Stimulated activated CD4-positive, alpha-beta T cell treated with anti-CD3 and anti-CD28 coated beads, Interleukin-4, amount 100 ng/mL, for 48 hours (primary cell): ENCODE measurements at places on chromosomes 11 and 22.

- DNase-seq, result no peak
Measured at GRCh38 chr11:8049084-8049483, 31.9 kb upstream of the TUB start.

GRCh38 chr22:37362621-37363020 lies 64.7 kb downstream of the ELFN2 start:
- DNase-seq, result no peak

DNA sequence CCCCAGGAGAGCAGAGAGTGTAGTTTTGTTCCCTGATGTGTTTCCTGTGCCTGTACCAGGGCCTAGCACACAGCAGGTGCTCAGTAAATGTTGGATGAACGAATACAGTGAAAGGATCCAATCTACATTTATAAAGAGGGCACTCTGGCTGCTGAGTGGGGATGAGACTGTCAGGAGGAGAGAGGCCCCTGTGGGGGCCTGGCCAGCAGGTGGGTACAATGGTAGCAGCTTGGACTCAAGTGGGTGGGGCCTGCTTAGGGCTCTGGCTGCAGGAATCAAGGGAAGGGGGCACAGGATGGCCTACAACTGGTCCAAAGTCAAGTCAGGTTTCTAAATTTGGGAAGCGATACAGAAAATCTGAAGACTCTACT lies 156.6 kb upstream of the GRK3 start:
- no peak for DNase-seq

- DNase-seq, result no peak
Measured at GRCh38 chr22:35630387-35630793, 13.3 kb upstream of the MB start.

DNA sequence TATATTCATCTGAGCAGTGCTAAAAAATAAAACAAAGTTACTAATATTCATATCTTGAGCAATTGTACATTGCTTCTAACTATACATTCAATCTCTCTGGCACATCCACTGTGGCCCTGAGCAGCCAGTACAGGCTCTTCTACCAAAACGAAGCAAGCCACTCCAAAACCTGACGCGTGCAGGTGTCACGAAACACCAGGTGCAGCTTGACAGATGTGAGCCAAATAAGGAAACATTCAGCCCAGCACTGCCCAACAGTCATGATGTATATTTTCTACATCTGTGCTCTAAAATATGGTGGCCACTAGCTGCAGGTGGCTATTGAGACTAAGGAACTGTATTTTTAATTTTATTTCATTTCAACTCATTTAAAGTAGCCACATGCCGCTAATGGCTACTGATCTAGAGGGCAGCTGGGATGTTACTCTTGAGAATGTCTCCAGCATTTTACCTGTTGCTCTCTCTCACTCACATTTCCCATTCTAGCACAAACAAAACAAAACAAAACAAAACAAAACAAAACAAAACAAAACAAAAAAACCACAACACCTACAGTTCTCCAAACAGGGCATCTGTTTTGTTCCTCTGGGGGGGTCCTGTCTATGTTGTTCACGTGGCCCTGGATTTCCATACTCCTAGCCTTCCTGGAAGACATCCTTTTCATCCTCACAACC lies 77.7 kb downstream of the LARGE1 start:
- DNase-seq, result no peak

DNA sequence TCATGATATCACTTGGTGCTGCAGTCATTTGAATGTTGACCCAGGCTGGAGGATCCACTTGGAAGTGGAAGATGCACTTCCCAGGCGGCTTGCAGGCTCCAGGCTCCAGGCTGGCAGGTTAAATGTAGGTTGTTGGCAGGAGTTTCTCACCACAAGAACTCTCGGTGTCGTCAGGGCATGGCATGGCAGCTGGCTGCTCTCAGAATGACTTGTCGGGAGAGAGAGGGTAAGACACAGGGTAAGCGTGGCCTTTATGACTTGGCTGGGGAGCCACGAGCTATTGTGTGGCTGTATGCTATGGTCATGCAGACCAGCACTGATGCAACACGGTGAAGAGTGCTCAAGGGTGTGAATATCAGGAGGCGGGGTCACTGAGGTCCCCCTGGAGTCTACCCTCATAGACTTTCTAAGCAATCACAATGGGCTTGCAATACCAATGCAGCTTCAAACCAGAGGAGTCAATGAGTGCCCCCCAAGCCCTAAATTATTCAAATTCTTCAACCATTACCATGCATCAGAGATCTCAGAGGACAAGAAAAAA lies 1027.7 kb downstream of the OPCML start:
- no peak for DNase-seq

DNA sequence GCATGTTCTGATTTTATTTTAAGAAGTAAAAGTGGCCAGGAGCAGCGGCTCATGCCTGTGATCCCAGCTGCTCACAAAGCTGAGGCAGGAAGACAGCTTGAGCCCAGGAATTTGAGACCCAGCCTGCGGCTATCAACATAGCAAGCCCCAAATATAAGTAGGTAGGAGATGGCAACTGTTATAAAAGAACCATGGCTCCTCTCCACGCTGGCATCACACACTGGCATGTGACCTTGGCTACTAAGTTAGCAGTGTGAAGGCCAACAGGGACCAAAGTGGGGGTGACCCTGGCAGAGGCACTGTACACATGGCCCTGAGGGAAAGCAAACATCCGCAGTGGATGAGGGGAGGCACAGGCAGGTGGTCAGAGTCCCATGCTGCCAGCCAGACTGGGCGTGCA lies 33.0 kb downstream of the TPST2 start:
- DNase-seq, result no peak

- DNase-seq, result no peak
Measured at GRCh38 chr22:49213731-49214352, 613.8 kb downstream of the BRD1 start.

DNA sequence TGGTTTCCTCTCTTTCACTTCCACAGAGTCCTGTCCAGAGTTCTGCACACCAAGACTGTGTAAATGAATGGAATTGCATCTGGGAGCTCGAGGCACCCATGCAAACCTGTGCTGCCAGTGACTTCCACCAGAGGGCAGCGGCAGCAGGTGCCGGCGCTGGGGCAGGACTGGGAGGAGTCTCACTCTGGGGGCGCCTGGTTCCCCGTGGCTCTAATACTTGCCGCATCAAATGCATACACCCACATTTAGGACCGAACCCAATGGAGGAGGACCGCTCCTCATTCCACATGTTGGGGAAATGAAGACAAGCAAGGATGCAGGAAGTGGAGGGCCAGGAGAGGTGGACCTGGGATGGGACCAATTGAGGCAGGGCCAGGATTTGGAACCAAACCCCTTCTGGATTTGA lies 1.1 kb upstream of the CD6 start:
- DNase-seq, result peak; percentile 74

- no peak for DNase-seq
Measured at GRCh38 chr11:17401841-17402240, 13.4 kb upstream of the KCNJ11 start.

GRCh38 chr11:34886609-34887008 lies 29.6 kb downstream of the APIP start:
- DNase-seq, result no peak

DNA sequence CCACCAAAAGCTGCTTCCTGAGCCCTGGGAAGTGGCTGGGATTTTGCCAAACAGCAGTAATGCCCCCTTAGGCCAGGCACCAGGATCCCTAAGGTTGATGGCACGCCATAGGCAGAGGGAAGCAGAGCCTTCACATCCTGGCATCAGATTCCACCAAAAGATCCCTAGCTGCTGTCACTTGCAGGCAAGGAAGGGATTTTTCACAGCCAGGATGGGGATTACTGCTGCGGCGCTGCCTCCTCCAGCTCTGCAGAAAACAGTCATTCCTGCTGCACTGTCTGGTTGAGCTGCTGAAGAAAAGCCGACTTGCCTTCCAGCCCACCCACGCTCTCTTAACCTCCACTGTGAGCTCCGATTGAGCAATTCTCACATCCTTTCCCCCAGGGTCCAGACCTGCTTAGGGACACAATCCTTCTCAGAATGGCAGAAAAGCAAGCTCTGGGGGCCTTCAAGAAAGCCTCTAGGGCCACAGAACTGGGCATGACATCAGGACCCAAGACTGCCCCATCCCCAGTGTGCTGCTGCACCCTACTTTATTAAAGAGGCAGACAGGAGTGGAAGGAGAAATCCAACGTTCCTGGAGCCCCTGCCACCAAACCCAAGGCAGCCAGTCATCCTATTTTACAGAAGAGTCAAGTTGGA lies 19.9 kb downstream of the SYN3 start:
- DNase-seq, result no peak

GRCh38 chr11:61820174-61820573 lies 3.4 kb upstream of the FADS1 start:
- DNase-seq, result no peak

- no peak for DNase-seq
Measured at GRCh38 chr11:16225623-16226022, 130.7 kb downstream of the SOX6 start.

DNA sequence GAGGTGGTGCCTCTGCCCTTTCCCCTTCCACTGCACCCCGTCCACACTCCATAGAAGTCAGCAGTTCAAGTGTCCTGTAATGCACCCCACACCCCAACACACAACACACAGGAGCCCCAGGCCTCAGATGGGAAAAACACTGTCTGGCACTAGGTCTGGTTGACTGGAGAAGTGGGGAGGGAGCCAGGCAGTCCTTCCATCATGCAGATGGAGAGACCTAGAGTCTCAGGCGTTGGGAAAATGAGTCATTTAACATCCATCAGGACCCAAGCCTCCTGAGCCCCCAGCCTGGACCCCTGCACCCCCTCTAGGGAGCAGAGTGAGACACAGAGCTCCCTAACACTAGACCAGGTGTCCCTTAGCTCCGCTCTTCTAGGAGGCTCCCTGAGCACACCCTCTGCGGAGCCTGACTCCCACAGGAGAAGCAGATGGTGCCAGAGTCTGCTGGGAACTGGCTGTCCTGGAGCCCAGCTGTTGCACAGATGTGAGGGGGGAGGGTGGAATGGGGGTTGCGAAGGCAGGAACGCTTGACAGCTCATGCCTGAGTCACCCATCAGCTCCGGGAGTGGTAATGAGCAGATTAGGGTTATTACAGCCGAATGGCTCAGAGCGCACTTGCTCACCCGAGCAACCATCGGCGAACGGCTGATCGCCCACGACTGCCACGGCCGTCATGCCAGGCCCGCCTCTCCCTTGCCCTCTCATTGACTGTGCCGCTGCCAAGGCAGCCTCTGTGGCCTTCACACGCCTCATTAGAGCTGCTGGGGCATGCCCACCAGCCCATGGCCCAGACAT lies 22.1 kb upstream of the SYT7 start:
- DNase-seq, result no peak

DNA sequence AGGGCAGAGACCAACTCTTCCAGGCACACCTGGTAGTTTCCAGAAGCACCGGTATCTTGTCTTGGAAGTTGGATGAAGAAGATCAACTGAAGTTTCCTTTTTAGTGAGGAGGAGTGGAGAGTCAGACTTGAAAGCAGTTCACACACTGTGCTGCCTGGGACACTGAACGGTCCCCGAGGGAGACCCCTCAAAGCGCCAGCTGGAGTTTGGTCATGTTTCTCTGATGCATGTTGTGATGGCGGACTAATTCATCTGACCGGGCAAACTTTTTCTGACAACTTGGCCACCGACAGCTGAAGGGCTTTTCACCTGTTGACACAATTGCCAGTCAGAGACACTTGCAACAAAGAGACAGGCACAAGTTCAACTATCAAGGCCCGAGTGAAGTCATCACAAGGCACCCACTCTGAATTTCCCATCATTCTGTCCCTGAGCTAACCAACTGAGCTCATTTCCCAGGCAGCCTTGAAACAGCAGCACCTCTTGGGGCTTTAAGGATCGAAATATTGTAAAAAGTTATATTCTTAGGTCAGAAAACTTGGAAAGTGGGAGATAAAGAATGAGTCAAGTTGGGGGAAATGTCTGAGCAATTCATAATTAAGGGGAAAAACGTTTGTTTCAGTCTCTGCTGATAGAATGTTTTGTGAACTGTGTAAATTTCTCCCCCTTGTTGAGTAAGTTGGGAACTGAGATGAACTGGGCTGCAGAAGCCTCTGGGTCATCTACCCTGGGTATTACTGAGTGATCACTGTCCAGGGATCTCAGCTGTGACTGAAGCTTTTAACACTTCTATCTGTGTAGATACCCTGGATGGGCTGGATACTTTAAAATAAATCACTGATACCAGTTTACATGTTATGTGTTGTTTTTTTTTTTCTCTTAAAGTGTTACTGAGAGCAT lies 46.2 kb downstream of the WT1 start:
- DNase-seq, result no peak

- DNase-seq, result no peak
Measured at GRCh38 chr22:28043266-28043665, 124.2 kb upstream of the PITPNB start.

- DNase-seq, result no peak
Measured at GRCh38 chr11:65156256-65156655, 13.8 kb upstream of the SPDYC start.

DNA sequence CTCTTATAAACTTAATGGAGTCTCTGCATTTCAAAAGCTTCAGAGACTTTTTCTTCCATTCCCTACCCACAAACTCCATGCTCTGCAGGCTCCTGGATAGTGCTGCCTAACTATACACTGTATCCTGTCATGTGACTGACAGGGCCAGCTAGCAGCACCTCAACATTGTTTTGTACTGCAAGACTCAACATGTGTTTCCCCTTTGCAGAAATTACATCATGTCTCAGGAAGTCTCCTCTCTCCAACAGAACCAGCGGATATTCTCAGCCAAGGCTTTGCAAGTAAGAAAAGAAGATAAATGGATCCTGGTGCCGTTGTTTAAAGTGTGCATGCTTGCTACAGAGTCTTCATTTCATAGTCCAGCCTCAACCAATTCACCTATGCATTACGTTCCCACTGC lies 164.0 kb upstream of the UBASH3B start:
- DNase-seq, result no peak

DNA sequence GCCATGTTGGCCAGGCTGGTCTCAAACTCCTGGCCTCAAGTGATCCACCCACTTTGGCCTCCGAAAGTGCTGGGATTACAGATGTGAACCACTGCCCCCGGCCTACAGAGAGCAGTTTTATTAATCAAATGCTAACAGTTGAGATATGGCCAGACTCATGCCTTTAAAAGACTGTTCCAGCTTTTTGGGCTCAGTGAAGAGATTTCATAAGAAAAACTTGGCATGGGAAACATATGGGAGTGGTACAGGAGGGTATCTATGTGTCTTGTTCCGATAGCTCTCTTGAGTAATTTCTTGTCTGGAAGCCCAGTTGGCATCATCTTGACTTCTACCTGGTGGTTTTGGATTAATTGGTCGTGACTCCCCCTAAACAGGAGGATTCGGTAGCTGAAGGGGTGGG lies 8.2 kb upstream of the SLC37A4 start:
- DNase-seq, result no peak

GRCh38 chr11:79940165-79940564 lies 499.3 kb upstream of the TENM4 start:
- no peak for DNase-seq
